ENCODE measurements at places on chromosomes 5 and 9.

- no peak for DNase-seq
Measured at GRCh38 chr9:21711504-21711903, 90.9 kb upstream of the MTAP start.

GRCh38 chr9:89969156-89969675, 364.4 kb downstream of the GADD45G start:
- no peak for DNase-seq

DNA sequence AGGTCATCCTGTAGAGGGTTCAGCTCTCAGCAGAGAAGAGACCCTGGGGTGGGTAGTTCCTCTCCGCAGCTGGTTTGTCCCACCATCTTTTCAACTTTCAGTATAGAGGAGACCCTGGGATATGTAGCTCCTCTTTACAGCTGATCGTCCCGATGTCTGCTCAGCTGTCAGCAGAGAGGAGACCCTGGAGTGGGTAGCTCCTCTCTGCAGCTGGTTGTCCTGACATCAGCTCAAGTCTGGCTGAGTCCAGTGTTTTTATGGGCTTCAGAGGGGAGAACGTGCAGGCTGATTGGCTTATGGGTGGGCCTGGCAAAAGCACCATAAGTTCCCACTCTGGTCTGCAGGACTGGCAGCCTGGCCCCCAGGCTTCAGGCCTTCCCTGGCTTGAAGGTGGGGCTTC, 80.8 kb downstream of the NLN start:
- no peak for DNase-seq

- DNase-seq = no peak
Measured at GRCh38 chr5:117411701-117412100, 837.1 kb upstream of the SEMA6A start.

GRCh38 chr5:79872291-79872690, 118.8 kb downstream of the MTX3 start:
- DNase-seq = no peak

DNA sequence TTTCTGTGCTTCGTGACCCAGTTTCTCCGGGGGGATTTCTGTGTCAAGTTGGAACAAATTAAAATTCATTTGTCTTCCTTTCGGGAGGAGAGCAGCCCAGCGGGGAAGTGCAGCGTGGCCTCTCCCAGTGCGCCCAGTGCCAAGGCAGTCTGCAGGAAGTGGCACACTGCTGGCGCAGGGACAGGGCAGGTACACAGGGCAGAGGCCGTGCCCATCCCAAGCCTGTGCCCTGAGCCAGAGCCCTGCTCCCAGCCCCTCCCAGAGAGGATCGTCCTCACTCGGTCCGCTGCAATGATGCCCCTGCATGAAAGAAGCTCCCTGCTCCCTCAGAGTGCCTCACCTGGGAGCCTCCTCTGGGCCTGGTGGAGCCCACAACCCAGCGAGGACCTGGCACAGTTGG, 82.4 kb upstream of the PPP1R26 start:
- no peak for DNase-seq

DNA sequence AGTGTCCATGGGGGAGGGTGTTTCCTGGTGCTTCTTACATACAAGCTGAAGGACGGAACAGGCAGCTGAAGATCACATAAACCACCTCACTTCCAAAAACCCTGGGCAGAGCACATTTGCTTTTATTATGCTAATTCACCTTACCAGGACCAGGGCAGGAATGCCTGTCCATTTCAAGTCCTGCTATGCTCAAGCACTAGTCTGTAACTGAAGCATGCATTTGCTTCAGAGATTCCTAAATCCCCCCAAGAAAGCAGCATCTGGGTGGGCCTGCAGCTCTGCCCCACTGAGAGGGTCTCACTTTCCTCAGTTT, 9.4 kb upstream of the NACC2 start:
- DNase-seq = no peak

- no peak for DNase-seq
Measured at GRCh38 chr5:154484393-154485095, 6.5 kb upstream of the HAND1 start.

DNA sequence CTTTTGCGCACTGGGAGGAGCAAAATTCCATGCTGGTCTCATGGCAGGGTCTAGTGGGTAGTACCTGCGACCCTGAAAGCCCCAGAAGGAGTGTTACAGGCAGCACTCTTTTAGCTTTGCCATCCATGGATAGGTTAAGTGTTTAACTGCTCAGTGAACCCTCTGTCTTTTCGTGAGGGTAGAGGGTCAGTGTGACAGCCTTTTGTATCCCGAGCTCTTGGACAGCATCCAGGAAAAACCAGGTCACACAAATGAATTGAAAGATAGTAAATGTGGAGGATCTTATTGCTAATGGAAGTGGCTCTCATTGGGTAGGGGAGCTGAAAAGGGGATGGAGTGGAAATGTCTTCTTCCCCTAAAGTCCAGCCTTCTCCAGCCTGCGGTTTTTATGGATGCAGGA, 57.8 kb upstream of the CCDC112 start:
- no peak for DNase-seq

GRCh38 chr5:39652036-39652435, 227.3 kb upstream of the DAB2 start:
- DNase-seq = no peak

- no peak for DNase-seq
Measured at GRCh38 chr5:25979086-25979485, 1059.3 kb downstream of the CDH9 start.

DNA sequence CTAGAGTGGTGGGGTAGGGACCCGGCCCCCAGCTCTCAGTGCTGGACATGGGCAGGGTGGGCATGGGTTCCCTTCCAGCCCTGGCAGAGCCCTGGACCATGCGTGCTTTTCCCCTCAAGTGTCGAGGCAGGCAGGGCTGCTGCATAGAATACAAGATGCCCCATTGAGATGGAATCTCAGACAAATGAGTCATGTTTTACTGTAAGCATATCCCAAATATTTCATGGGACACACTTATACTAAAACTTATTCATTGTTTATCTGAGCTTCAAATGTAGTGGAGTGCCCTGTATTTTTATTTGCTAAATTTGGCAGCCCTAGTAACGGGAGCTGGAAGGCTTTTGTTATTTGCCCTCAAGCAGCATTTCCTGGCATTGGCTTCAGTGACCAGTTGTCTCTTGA, 3.2 kb upstream of the RNU6ATAC start:
- no peak for DNase-seq

DNA sequence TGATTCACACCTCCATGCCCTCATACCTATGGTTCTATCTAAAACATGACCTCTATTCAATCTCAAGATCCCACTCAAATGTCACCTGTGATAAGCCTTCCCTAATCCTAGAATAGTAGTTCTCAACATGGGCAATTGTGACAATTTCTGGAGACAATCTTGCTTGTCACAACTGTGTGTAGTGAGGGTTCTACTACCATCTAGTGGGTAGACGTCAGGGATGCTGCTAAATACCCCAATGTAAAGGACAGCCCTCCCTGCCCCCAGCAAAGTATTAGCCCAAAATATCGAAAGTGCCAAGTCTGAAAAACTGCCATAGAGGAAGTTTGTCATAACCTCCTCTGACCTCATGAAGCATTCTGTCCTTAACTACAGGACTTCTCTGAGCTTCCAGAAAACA, 32.0 kb downstream of the TBCA start:
- no peak for DNase-seq

DNA sequence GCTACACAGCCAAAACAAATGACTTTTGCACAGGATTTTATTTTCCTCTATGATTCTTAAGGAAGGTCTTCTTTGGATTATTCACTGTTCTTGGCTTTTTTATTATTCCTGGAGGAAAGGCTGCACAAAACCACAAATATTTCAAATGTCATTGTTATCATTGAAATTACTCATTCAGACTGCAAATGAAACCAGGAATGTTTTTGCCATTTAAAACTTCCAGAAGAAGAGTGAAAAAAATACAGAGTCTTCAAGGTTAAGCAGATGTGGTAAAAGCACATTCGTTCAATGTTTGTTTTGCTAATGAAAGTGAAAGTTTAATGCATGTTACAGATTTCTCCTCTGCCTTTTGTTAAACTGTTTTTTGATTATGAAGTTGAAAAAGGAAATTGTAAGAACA, 238.2 kb downstream of the TLE4 start:
- no peak for DNase-seq

GRCh38 chr5:146341854-146342253, 3.2 kb downstream of the POU4F3 start:
- no peak for DNase-seq

DNA sequence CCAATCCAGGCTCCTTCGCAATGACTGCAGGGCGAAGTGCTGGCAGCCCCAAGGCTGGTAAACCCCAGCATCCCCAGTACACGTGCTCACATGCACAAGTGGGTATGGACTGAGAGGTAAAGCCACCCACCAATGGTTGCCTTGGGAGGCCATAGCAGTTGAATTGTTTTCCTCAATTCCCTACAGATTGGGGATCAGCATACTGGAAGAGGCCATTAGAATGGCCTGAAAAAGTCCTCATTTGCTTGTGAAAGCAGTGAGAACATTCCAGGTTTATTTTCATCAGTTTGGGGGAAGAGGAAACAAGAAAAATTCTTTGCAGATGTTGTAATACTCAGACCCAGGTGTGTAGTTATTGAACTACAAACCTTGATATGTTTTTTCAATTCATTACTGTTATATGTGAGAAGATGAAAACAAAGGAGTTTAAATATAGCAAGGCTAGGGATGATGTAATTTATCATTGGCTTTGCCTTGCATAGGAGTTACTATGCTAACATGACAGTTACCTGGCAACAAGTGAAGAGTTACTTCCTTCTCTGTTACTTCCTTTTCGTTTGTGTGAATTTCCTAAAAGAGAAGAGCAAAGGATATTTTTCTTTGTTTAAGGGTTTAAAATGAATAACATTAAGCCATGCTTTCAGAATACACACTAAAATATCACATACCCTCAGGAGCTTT, 36.4 kb downstream of the MTMR12 start:
- DNase-seq = no peak

- no peak for DNase-seq
Measured at GRCh38 chr5:40447438-40447837, 232.3 kb upstream of the PTGER4 start.

GRCh38 chr9:109276469-109277440, 44.1 kb downstream of the EPB41L4B start:
- DNase-seq = no peak

DNA sequence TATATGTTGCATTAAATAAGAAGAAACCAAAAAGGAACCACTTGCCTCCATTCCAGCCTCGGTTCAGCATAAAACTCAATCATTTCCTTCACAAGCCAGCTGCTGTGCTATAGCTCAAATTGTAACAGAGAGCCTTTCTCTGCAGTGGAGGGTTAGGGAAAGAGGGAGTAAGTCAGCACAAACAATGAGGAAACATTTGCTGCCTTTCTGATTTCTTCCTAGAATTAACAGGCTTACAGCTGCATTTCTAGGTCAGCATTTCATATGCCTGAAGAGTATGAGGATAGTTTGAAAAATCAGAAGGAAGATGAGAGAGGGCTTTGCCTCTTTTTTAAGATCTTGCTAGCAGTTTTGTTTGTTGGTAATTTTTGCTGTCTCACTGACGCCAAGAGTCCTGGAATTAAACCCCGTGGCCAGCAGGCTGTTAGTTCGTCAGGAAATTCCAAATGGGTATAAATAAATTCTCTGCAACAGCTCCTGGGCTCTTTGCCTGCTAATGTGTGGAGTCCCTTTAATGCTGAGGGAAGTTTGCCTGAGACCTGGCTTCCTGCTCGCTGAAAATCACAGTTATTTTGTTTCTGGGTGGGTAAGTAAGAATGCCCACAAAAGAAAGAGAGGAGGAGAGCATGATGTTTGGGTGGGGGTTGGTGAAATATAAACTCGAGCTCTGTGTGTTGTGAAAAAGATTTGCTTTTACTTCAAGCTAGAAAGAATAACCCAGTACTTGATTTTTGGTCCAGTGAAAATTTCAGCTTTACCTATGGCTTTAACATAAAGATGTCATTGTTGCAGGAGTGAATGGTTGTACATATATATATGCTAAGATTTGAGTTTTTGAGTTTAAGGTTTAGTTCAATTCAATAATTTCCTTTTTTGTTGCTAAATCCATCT, 148.1 kb upstream of the DMRT1 start:
- no peak for DNase-seq

GRCh38 chr9:114114364-114114763, 15.3 kb upstream of the KIF12 start:
- no peak for DNase-seq

- no peak for DNase-seq
Measured at GRCh38 chr9:134881313-134881670, 682 bp downstream of the FCN2 start.

- no peak for DNase-seq
Measured at GRCh38 chr5:1436681-1437080, 8.6 kb downstream of the SLC6A3 start.

DNA sequence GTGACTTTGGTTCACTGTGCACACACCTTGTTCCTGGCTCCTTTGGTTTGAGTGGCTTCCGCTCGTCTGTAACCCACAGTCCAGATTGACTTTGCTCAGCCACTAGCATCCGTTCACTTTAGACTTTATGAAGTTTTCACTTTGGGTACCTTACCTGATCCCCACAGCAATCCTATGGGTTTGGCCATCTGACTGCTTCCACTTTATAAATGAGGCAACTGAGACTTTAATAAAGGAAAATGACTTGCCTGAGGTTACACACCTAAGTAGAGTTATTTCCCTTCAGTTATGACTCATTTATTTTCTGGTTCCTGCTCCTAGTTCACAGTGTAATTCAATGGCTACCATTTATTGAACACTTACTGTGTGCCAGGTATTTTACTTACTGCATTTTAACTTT, 94.2 kb upstream of the SAP30L start:
- no peak for DNase-seq

DNA sequence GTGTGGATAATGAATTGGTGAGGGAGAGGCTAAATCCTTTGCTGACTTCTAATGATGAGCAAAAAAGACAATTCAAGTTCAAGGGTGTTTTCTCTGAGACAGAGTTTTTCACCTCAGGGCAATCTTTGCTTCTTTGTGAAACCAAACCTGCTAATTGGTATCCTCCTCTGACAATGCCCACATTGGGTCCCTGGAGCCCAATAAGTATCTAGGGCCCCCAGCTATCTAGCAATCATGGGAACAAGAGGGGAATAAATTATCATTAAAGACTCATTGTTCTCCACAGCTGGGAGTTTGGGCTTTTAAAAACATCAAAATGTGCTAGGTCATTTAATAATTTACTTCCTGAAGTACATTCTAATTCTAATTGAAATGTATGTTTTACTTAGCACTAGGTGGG, 227.3 kb downstream of the TMEM167A start:
- DNase-seq = no peak

- DNase-seq = no peak
Measured at GRCh38 chr9:114011313-114011712, 66.8 kb downstream of the AMBP start.
